ENCODE measurements at places on chromosomes 4 and X.

GRCh38 chr4:154506253-154506652 is 14.7 kb upstream of the DCHS2 start:
- peak; percentile 37 for DNase-seq

- DNase-seq, result no peak
Measured at GRCh38 chrX:1593286-1594271, 2.2 kb downstream of the AKAP17A start.

GRCh38 chrX:41563876-41564275 is 116.7 kb downstream of the NYX start:
- no peak for DNase-seq

GRCh38 chr4:13944095-13944511 is 316.6 kb upstream of the BOD1L1 start:
- no peak for DNase-seq

DNA sequence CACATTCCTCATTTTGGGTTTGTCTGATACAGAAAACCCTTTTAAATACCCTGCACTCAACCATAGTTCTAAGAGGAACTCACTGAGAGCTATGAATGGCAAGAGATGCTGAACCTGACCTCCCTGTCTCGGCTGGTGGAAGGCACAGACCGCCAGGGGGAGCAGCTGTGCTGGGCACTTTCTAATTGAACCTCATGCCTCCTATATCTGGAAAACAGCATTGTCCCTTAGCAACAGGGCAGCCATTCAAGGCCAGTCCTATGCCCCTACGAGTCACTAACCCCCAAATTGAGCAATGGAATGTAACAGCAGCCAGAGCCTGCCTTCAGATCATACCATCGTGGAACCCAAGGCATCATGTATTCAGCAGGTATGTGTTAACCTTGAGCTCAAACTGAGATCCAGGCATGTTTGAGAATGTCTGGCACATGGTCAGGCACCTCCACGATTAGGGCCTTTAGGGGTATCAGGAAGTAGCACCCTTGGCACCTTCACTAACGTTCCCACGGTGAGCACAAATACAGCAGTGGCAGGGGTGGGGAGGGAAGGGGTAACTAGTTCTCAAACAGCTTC is 5.1 kb downstream of the USP27X start:
- DNase-seq, result peak; percentile 59

GRCh38 chr4:73606465-73606974 is 13.7 kb downstream of the RASSF6 start:
- DNase-seq, result no peak

GRCh38 chr4:74374561-74375327 is 9.8 kb downstream of the EREG start:
- peak; percentile 92 for DNase-seq

DNA sequence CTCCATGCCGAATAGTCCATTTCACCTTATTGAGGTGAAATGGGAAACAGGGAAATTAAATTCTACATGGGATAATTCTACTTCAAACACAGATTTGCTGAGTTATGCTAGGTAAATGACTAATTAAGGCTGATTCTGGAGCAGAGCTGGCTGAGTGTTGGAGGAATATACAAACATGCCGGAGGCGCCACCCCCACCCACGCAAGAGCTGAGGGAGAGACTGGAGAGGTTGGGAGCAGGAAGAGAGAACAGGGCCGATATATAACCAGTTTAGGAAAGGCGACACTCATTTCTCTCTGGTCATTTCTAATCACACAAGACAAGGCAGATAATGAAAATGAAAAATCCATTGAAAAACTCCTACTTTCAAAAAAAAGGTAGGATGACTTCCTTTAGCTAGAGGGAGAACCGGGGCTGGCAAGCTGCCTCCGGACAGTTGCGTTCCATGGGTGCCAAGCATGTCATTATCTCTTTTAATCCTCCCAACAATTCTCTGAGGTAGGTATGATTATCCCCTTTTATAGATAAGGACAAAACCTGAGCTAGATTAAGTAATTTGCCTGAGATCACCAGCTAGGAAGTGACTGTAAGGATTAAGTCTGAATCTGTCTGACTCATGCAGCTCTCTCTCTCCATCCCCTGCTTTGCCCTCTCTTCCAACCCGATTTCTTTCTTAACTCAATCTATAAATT is 27.6 kb upstream of the CFAP299 start:
- DNase-seq, result peak; percentile 47

DNA sequence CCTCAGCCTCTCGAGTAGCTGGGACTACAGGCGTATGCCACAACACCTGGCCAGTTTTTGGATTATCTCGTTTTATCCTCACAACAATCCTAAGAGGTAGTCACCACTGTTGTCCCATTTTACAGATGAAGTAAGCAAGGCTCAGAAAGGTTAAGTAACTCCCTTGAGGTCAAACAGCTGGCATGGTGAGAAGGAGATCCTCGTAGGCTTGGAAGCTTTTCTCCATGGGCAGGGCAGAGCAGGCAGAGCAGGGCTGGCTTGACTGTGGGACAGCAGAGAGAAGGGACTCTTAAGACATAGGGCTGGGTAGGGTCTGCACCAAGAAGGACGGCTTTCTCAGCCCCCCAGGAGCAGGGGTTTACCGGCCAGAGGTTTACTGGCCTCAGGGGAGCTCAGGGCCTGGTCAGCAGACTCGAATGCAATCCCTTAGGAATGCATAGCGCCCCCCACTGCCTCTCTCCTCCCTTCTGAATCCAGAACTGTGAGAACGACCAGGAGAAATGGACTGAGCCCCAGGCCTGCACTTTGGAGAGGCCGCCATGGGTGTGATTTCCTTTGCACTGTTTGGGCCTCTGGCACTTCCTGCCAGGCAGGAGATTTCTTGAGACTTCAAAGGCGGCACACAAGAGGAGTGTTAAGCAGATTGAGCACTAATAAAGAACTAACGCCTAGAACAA is 14.0 kb upstream of the CDKN2AIP start:
- DNase-seq, result no peak

DNA sequence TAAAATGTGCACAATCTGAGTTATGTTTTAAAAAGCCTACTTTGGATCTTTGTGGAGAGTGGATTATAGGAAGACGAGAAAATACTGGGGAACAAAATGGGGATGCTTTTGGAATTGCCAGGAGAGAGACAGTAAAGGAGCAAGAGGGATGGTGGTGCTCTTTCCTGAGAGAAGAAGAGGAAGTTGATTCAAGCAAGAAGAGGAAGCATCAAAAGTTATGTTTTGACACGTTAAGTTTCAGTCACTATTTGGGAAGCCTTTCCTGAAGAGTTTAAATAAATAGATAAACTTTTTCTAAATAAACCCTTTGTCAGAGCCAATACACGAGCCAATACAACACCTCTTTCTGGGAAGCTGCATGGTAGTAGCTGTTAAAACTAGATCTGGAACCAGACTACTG is 394.1 kb downstream of the GALNTL6 start:
- no peak for DNase-seq

- DNase-seq, result no peak
Measured at GRCh38 chr4:156182269-156182668, 228.6 kb upstream of the CTSO start.

DNA sequence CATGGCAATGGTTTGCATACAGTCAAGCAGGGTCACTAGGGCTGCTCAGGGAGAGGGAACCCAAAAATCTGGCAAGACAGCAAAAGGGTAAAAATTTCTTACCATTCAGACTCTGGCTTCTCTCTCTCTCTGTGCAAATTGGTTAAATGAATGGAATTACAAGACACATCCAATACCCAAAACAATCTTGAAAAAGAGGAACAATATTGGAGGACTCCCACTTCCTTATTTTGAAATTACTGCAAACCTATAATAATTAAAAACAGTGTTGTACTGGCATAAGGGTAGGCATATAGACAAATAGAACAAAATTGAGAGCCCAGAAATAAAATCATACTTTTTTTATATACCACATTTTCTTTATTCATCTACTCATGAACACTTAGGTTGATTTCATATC is 24.1 kb downstream of the ETDA start:
- DNase-seq, result no peak

- DNase-seq, result no peak
Measured at GRCh38 chr4:93144644-93145043, 683.9 kb upstream of the ATOH1 start.
